DMS153 (cell line): ENCODE measurements at places on chromosomes 2 and 18.

GRCh38 chr2:188047735-188048134, 243.9 kb upstream of the GULP1 start:
- DNase-seq: no peak

GRCh38 chr18:39862341-39862740, 2092.7 kb upstream of the PIK3C3 start:
- DNase-seq: no peak

DNA sequence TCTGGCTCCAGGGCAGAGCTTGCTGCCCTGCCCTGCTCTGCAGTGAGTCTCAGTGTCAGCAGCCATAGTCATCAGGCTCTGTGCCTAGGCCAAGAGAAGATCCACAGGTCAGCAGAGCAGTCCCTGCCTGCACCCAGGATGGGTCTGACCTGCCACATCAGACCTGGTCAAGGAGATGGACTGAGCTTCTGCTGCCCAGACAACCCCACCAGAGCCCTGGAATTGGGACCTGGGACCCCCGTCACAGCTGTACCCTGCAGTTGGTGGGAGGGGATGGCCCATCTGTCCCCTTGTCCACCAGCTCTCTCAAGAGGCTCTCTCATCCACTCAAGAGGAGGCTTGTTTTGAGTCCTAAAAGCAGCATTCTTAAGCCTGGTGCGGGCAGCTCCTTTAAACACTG, 142.6 kb downstream of the TFCP2L1 start:
- no peak for DNase-seq

GRCh38 chr2:211944572-211944971, 594.0 kb downstream of the ERBB4 start:
- no peak for DNase-seq

- no peak for DNase-seq
Measured at GRCh38 chr2:127381762-127382161, 6.0 kb downstream of the MAP3K2 start.

DNA sequence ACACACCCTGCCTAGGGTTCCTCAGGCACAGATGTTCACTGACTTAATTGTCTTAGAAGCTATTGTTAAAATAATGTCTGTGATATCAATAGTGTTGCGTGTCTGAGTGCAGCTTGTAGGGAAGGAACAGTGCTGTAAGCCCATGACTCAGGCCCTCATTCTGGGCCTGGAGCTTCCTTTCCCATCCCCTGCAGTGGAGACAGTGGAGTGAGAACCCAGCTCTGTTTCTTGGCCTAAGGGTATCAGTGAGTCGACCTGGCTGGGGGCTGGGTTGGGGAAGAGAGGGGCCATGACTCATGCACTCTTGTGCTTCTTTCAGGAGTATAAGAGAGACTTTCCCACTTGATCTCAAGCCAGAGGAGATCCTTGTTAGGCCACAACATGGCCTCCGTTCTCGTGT, 106.8 kb downstream of the HRH4 start:
- DNase-seq: no peak
